Esophagus squamous epithelium (tissue), 5 donors: ENCODE measurements at places on chromosomes 4 and X. TPM values are rescaled to one million over a fixed set of nuclear protein-coding genes. Genes with fewer than 3 reads are reported as not detected.

GRCh38 chr4:85955620-85956292, 404.1 kb downstream of the MAPK10 start:
- no peaks in the 10 kb centered on the region for H3K4me1 ChIP-seq
- H3K36me3 ChIP-seq, result no peaks in the 10 kb centered on the region
- no peak for DNase-seq

GRCh38 chrX:123625952-123626351, 106.9 kb downstream of the THOC2 start:
- H3K4me3 ChIP-seq, result no peak overlapping the region
- H3K27ac ChIP-seq, result no peak overlapping the region
- no peaks in the 10 kb centered on the region for H3K27me3 ChIP-seq
- no peaks in the 10 kb centered on the region for H3K4me1 ChIP-seq
- H3K36me3 ChIP-seq, result no peaks in the 10 kb centered on the region

DNA sequence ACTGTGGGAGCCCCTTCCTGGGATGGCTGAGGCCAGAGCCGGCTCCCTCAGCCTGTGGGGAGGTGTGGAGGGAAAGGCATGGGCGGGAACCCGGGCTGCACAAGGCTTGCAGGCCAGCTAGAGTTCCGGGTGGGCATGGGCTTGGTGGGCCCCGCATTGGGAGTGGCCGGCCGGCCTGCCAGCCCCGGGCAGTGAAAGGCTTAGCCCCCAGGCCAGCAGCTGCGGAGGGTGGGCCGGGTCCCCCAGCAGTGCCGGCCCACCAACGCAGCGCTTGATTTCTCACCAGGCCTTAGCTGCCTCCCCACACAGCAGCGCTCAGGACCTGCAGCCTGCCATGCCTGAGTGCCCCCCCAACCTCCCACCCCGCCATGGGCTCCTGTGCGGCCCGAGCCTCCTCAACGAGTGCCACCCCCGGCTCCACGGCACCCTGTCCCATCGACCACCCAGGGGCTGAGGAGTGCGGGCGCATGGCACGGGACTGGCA, 78.0 kb downstream of the COX7B2 start:
- H3K4me1 ChIP-seq, result no peaks in the 10 kb centered on the region
- no peaks in the 10 kb centered on the region for H3K36me3 ChIP-seq
- no peak overlapping the region for H3K4me3 ChIP-seq

DNA sequence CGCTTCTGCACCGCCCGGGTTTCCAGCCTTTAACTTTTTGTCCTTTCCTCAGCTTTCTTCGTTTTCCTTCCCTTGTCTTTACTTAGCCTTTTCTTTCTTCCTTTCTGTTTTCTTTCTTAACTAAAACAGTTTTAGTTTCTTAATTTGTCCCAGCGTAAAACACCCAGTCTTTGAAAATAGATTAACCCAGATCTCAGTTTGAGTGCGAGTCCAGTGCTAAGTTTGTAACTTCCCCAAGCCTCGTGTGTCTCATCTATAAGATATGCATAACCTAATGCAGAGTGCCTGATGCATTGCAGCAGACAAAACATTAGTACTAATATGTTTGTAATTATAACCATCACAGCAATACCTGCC, 460 bp upstream of the GEMIN8 start:
- no peak for DNase-seq
- peak overlapping the region; percentile 56 for H3K4me3 ChIP-seq
- H3K27me3 ChIP-seq, result no peaks in the 10 kb centered on the region
- no peaks in the 10 kb centered on the region for H3K36me3 ChIP-seq

- H3K36me3 ChIP-seq, result no peaks in the 10 kb centered on the region
- H3K27me3 ChIP-seq, result no peaks in the 10 kb centered on the region
- no peak for DNase-seq
Observed at GRCh38 chr4:120236873-120237272, 170.2 kb upstream of the MAD2L1 start.

SPATA4 gene
- total RNA-seq, result not detected

DNA sequence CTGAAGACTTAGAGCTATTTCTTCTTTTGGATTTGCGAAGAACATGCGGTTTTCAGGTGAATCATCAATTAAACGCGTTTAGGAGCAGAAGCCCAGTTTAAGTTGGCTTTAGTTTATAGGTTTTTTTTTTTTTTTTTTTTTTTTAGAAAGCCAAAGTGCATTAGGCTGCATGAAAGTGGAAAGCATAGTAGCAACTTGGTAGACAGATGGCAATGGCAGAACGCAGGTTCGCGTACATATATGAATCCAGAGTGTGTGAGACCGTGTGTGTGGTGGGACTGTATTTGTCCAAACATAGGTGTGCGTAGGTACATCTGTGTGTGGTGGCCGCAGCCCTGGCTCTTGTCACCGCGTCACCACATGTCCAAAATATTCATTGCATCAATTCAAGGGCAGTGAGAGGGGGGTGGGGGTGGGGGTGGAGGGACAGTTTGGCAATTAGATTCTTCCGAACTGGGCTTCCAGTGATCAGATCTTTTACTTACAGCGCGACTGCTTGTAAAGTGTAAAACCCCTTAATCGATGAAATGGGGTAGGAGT, 901 bp downstream of the JADE1 start:
- H3K27me3 ChIP-seq, result no peaks in the 10 kb centered on the region
- peak overlapping the region; percentile 71 for H3K4me3 ChIP-seq
- H3K36me3 ChIP-seq, result no peaks in the 10 kb centered on the region
- H3K4me1 ChIP-seq, result peaks cover 23% of the 10 kb centered on the region
- peak overlapping the region; percentile 86 for H3K27ac ChIP-seq

DNA sequence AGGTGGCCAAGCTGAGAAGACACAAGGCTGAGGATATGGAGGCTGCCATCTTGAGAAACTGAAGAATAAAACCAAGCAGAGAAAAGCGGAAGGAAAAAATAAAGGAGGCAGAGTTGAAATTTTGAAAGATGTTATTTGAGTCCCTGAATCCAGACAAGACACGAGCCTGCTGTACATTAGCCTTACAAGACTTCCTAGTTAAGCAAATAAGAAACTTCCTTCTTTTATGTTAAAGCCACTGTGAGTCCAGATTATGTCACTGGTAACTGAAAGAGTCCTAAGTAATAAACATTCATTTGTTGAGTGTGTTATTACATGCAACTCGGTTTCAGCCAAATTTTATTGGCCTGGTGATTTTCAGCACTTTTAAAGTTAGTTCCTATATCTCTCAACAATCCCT, 30.4 kb downstream of the DRD5 start:
- H3K27me3 ChIP-seq, result no peaks in the 10 kb centered on the region
- no peak overlapping the region for H3K4me3 ChIP-seq
- no peak for DNase-seq
- no peaks in the 10 kb centered on the region for H3K36me3 ChIP-seq

DNA sequence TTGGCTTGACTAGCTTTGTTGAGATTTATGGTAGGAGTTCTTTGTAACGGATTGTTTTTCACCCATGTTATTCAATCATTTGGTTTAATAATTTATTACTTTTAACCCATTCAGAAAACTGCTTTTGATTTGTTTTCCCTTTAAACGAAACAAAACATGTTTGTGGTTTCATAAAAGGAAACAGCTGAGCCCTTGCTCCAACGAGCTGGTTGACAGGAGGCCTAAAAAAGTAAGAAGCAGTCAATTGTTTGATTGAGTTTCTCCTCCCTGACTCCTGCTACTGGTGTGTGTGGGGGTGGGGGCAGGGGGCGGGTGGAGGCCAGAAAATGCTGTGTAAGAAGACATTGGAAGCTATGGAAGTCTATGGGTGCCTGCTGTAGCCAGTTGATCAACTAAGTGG, 102.8 kb downstream of the CHRDL1 start:
- no peak for DNase-seq
- H3K4me3 ChIP-seq, result no peak overlapping the region
- H3K27me3 ChIP-seq, result no peaks in the 10 kb centered on the region
- H3K27ac ChIP-seq, result no peak overlapping the region
- no peaks in the 10 kb centered on the region for H3K36me3 ChIP-seq

GRCh38 chr4:143654571-143654970, 45.9 kb downstream of the FREM3 start:
- no peaks in the 10 kb centered on the region for H3K27me3 ChIP-seq
- no peak overlapping the region for H3K4me3 ChIP-seq
- H3K36me3 ChIP-seq, result no peaks in the 10 kb centered on the region
- no peak for DNase-seq
- no peaks in the 10 kb centered on the region for H3K4me1 ChIP-seq

DNA sequence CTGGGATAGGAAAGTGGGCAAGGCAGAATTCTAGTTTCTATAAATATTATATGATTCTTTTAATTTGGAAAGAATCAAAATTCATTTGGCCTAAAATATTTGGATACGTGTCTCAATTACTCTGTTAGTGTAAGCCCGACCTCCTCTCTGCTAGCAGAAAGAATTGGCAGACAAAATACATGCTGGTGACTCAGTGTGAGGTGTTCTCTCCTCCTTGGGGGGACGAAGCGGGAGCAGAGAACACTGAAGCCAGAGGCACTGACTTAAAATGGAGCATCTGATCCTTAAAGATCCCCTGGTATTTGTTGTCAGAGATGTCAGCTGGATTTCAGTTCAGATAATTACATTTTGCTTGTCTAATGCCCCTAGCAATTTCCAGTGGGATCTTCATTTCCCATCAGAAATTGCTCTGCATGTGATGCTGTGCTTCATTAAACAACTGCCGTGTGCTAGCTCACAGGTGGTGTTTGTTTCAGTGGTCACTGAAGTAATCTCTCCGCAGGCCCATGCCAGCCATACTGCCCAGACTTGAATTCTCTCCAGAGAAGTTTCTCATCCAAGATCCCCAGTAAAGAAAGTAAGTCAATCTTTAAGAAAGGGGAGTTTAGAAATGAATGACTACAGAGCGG, 188.7 kb upstream of the TLL1 start:
- peaks cover 6% of the 10 kb centered on the region for H3K4me1 ChIP-seq
- H3K4me3 ChIP-seq, result no peak overlapping the region
- no peak for DNase-seq
- no peaks in the 10 kb centered on the region for H3K36me3 ChIP-seq
- no peak overlapping the region for H3K27ac ChIP-seq
